ENCODE measurements at places on chromosomes 2 and 18.

DNA sequence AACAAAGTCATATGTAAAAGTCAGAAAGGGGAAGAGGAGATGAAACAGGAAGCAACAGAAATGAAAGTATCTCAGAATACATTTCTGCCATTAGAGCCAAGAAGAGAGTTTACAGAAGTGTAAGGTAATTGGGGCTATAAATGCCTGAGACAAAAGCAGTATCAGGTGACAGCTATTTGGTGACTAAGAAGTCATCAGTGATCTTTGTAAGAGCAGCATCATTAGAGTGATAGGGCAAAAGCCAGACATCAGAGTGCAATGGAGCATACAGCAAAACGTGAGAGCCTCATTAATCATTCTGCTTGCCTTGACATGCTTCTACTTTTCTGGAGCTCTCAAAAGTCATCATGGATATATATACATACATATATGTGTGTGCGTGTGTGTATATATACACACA is 804.7 kb upstream of the PIK3C3 start:
- DNase-seq, result no peak

GRCh38 chr2:213246497-213247281 is 37.6 kb upstream of the SPAG16 start:
- DNase-seq, result peak; percentile 64

DNA sequence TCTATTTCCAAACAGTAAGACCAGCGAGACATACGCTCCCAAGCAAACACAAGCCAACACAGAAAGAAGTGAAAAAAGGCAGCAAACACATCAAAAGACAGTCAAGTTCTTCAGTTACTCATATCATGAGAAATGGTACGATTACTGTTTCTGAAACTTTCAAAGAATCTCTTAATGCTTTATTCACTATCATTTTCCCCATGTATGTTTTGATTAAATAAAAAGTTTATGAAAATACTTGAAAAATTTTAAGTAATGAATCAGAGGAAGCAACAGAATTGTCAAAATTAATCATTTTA is 114.9 kb downstream of the HDAC4 start:
- peak; percentile 22 for DNase-seq

- DNase-seq, result no peak
Observed at GRCh38 chr2:8662239-8662879, 19.5 kb upstream of the ID2 start.

- DNase-seq, result no peak
Observed at GRCh38 chr18:26511339-26512071, 36.8 kb downstream of the KCTD1 start.

DNA sequence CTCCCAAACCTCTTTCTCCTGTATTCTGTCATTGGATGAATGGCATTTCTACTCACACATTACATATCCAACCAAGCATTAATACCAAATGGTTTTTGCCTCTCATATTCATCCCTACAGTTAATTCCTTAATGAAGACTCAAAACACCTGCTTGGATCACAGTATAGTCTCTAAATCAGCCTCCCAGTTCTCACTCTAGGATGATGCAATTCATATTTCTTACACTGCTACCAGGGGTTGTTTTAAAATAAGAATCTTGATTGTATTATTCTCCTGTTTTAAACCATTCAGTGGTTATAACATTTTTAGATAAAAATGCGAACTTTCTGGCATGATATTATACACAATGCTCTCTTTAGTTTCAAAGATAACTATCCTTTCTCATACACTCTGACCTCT is 281.4 kb upstream of the ZEB2 start:
- no peak for DNase-seq

DNA sequence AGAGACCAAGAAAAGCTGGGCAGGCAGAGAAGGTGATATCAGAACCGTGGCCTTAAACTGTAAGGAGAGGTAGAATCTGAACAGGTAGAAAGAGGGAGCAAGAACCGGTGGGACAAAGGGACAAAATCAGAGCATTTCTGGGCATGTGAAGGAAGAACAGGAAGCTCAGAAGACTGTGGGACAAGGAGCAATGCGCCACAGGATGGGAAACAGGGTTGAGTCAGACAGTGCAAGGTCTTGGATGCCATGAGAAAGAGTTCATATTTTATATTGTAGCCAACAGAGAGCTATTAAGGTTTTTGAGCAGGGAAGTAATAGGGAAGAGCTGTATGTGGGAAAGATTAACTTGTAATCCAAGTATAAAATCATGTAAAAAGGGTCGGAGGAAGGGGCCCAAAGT is 106.4 kb upstream of the UGP2 start:
- no peak for DNase-seq

GRCh38 chr2:134468164-134468563 is 214.3 kb downstream of the MGAT5 start:
- DNase-seq, result no peak

- DNase-seq, result no peak
Observed at GRCh38 chr2:133123904-133124303, 444.4 kb downstream of the NCKAP5 start.

GRCh38 chr2:44237221-44237620 is 38.1 kb upstream of the SLC3A1 start:
- DNase-seq, result peak; percentile 17

DNA sequence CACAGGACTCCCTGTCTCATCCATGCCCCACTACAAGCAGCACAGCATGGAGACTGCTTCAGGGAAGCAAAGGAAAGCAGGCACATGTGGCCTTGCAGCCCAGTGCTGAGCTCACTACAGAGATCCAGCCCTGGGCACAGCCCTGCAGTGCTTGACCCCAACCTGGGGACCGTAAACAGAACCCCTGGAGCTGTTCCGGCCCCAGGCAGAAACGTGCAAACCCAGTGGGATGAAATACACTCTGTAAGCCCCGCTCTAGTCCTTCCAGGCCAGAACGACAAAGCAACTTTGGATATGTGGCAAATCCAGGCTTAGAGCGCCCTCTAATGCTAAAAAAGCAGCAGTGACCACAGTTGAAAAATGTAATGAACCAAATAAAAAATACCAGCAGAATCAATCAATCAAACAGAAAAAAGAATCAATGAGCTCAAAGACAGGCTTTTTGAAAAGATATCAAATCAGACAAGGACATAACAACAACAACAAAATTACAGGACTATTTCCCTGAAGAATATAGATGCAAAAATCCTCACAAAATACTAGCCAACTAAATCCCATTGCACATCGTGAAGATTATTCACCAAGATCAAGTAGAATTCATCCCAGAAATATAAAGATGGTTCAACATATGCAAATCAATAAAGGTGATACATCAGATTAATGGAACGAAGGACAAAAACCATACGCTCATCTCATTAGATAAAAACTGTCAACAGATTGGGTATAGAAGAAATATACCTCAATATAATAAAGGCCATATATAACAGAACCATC is 45.6 kb downstream of the ZNF519 start:
- no peak for DNase-seq

DNA sequence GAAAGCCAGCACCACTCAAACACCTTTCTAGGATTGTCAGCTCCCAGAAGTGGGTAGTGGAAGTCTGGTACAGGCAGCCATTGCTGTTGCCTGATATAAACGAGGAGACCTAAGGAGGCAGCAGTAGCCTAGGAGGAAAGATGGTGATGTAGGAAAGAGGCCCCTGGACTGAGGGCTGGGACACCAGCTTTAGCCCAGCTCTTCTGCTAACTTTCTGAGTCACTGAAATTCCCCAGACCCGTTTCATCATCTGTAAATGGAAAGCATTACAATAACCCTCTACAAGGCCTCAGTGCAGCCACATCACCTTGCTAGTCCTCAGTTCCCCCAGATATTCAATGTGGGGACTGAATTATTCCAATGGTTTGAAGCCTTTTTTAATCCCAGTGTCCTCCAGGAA is 336.5 kb downstream of the TNS1 start:
- DNase-seq, result no peak

DNA sequence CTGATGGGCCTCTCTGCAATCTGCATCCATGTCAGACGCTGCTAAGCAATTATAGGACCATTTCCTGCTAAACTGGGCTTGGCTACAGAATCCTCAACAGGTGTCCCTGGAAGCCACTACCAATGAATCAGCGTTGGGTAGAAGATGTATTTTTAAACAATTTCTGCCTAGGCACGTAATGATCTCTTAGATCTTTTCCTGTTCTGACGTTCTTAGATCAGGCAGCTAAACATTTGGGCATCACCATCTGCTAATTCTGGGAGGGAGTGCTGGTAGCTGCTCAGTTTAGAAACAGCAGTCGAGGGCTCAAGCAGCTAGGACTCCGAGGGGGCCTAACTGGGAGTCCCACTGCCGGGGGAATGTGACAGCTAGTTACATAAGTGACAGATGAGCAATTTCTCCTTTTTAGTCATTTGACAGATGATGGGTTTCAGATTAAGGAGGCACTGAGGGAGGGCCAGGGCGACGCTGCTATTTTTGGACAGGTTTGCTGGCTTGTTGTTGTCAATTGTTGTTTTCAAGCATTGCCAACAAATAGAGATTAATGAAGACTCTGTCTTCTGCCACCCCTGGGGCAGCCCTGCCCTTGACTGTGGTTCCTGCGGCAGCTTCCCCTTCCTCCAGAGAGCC is 92.7 kb downstream of the MRO start:
- DNase-seq, result no peak

- DNase-seq, result no peak
Observed at GRCh38 chr2:233131936-233132720, 72.0 kb downstream of the INPP5D start.

GRCh38 chr2:241232736-241233575 is 44.5 kb downstream of the ANO7 start:
- DNase-seq, result no peak

DNA sequence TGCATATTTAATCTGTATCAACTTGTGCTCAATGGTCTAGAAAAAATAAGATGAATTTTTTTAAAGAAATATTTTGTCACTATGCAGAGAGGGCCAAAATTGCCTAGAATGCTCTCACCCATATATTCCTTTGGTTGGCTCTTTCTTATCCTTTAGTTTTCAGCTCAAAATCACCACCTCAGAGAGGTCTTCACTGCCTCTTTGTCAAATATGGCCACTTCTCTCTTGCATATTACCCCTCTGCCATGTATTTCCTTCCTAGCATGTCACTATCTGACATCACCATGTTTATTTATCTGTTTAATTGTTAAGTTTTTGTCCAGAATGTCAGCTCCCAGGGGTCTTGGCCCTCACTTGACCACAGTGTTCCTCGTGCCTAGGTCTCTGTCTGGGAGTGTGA is 535.2 kb upstream of the CDH2 start:
- DNase-seq, result no peak

DNA sequence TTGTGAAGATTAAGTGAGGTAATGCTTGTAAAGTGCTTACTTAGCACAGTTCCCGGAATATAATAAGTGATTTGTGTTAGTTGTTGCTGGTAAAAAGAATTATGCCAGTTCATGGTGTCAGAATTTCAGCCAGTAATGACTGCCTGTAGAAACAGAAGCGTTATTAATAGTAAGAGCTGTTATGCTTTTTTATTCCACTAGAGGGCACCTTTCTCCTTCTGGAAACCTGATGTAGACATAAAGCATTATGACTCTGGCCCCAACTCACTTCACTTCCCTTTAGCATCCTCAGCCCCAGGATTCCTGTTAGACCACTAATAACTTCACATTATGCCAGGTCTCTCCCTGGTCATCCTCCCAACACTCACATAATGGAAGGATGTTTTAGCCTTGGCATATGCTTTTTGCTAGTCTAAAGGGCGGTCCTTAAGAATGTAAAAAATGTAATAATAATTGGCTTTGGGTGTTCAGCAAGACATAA is 34.9 kb downstream of the C18orf54 start:
- no peak for DNase-seq

- no peak for DNase-seq
Observed at GRCh38 chr2:50086450-50086849, 932.1 kb upstream of the FSHR start.
